Dermis blood vessel endothelial cell (primary cell): ENCODE measurements at places on chromosomes 4 and X. TPM values are rescaled to one million over a fixed set of nuclear protein-coding genes. Genes with fewer than 3 reads are reported as not detected.

The ADH1B gene
- total RNA-seq, result not detected in 2 replicates

The FREM3 gene
- total RNA-seq, result 0.42 and 0.51 TPM in 2 replicates

The CPLX1 gene
- total RNA-seq, result 0.09 and 0.34 TPM in 2 replicates

The ODAPH gene
- not detected in 2 replicates for total RNA-seq

The RAB39B gene
- 0.14 and 0.17 TPM in 2 replicates for total RNA-seq

The IQSEC2 gene
- total RNA-seq, result 1.8 and 3.9 TPM in 2 replicates

The IL3RA gene
- total RNA-seq, result 23.6 and 64.7 TPM in 2 replicates

The CWH43 gene
- total RNA-seq, result not detected in 2 replicates

The AFF2 gene
- under 0.01 TPM in 1 of 2 replicates, not detected in the other for total RNA-seq

The LGI2 gene
- total RNA-seq, result 0.05 TPM in 1 of 2 replicates, not detected in the other

The SOWAHB gene
- under 0.01 TPM in 1 of 2 replicates, not detected in the other for total RNA-seq

The VMA21 gene
- 60.6 and 60.9 TPM in 2 replicates for total RNA-seq

The KCND1 gene
- 0.34 and 0.79 TPM in 2 replicates for total RNA-seq

The DSPP gene
- total RNA-seq, result not detected in 2 replicates

The IL21 gene
- not detected in 2 replicates for total RNA-seq

The CENPVL1 gene
- total RNA-seq, result not detected in 2 replicates

The GAGE1 gene
- total RNA-seq, result not detected in 2 replicates

The LRIT3 gene
- total RNA-seq, result 0.05 and 0.17 TPM in 2 replicates

The SSX4B gene
- total RNA-seq, result not detected in 2 replicates

The PCDH19 gene
- 0.60 and 0.68 TPM in 2 replicates for total RNA-seq

The CTAG1B gene
- not detected in 2 replicates for total RNA-seq

The CYLC1 gene
- total RNA-seq, result not detected in 2 replicates

The ODAM gene
- not detected in 2 replicates for total RNA-seq

The CXXC4 gene
- total RNA-seq, result 0.05 TPM in 1 of 2 replicates, not detected in the other

The RRH gene
- not detected in 2 replicates for total RNA-seq

The CDS1 gene
- 0.05 TPM in 1 of 2 replicates, not detected in the other for total RNA-seq

The ACOT9 gene
- 86.1 and 87.3 TPM in 2 replicates for total RNA-seq

The C4orf50 gene
- total RNA-seq, result under 0.01 and 0.05 TPM in 2 replicates

The XKRX gene
- 0.05 and 0.17 TPM in 2 replicates for total RNA-seq

The NUDT11 gene
- 0.51 and 0.74 TPM in 2 replicates for total RNA-seq

The REPS2 gene
- total RNA-seq, result 6.1 and 6.5 TPM in 2 replicates

The FAT1 gene
- total RNA-seq, result 2.8 and 16.0 TPM in 2 replicates

The ASB9 gene
- total RNA-seq, result 5.3 and 12.1 TPM in 2 replicates

The HMX1 gene
- total RNA-seq, result not detected in 2 replicates

The SOX3 gene
- total RNA-seq, result not detected in 2 replicates

The CTAG2 gene
- total RNA-seq, result not detected in 2 replicates

The SHISA3 gene
- 2.0 and 2.7 TPM in 2 replicates for total RNA-seq

The TMSB15B gene
- 2.8 and 6.5 TPM in 2 replicates for total RNA-seq

The HTR2C gene
- not detected in 2 replicates for total RNA-seq

The CSAG1 gene
- total RNA-seq, result not detected in 2 replicates

The PAK3 gene
- 2.4 and 2.6 TPM in 2 replicates for total RNA-seq

The SPATA18 gene
- 4.3 and 4.6 TPM in 2 replicates for total RNA-seq

The RTL5 gene
- 0.47 and 0.51 TPM in 2 replicates for total RNA-seq

The F8A2 gene
- total RNA-seq, result 0.17 TPM in 1 of 2 replicates, not detected in the other

The ARHGAP36 gene
- not detected in 2 replicates for total RNA-seq

The PGAM4 gene
- total RNA-seq, result 0.28 TPM in 1 of 2 replicates, not detected in the other

The ERCC6L gene
- 2.4 and 9.4 TPM in 2 replicates for total RNA-seq

The SHROOM4 gene
- total RNA-seq, result 39.0 and 47.0 TPM in 2 replicates

The SMIM43 gene
- total RNA-seq, result 0.47 and 0.85 TPM in 2 replicates

The SSX2 gene
- total RNA-seq, result not detected in 2 replicates

The CYTL1 gene
- total RNA-seq, result 28.9 and 57.5 TPM in 2 replicates

The CDKN2AIP gene
- total RNA-seq, result 17.1 and 18.4 TPM in 2 replicates

The SLC6A14 gene
- total RNA-seq, result not detected in 2 replicates

The IBSP gene
- not detected in 2 replicates for total RNA-seq

The NAP1L3 gene
- 0.34 and 0.88 TPM in 2 replicates for total RNA-seq
